SW 1271 (cell line): ENCODE measurements at places on chromosomes 11 and 22.

- no peak for DNase-seq
Observed at GRCh38 chr11:87463486-87464102, 425.9 kb downstream of the TMEM135 start.

GRCh38 chr11:20066013-20066782 lies 94.1 kb downstream of the DBX1 start:
- DNase-seq = no peak

- no peak for DNase-seq
Observed at GRCh38 chr11:8314916-8315315, 51.2 kb upstream of the LMO1 start.

- no peak for DNase-seq
Observed at GRCh38 chr22:36430863-36431262, 43.1 kb upstream of the MYH9 start.

- no peak for DNase-seq
Observed at GRCh38 chr11:31824332-31824878, 13.3 kb upstream of the PAX6 start.

- DNase-seq = no peak
Observed at GRCh38 chr11:125262830-125263218, 98.3 kb downstream of the PKNOX2 start.

GRCh38 chr11:126468102-126468521 lies 112.6 kb downstream of the ST3GAL4 start:
- no peak for DNase-seq

DNA sequence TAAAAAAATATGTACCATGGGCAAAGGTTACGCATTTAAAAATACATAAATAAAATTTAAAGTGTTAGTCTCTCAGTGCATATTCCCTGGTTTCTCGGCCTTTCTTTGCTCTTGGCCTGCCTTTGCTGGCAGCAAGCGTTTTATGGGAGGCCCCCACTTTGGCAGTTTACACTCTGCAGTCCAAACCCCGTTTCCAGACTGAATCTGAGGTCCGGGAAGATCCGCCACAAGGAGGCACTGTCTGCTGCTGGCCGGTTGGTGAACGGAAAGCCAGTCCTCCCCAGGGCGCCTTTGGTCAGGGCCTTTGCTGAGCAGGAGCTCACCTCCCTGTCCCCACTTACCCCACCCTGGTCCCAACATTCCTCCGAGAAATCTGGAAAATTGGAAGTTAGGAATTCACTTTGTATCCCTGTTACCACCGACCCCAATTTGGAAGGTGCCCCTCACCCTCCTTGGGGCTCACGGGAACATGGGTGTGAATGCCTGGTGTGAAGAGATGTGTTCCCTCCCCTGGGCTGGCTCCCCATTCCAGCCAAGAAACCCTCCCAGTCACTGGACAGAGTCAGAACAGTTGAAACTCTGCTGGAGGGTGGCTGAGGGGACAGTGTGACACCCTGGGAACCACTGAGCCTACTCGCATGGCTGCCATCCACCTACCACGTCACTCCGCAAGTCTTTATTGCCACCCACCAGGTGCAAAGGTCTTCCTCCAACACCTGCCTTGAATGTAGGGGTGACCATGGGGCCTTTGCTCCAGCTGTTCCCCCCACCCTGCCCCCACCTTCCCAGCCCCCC lies 9.4 kb upstream of the SF1 start:
- DNase-seq = peak; percentile 17

DNA sequence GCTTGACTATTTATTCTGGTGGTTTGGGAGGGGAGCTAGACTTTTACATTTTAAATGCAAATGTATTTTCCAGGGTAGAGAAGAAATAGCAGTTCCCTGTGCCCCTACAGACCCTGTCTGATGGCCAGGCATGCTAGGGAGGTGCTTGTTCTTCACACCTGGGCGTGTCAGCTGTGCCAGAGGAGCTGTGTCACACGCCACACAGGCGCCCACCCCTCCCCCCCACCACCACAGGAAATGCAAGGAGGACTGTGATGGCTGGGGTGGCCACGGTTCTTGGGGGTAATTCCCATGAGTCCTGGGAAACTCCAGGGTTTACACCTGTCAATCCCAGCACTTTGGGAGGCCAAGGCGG lies 82.2 kb downstream of the FLI1 start:
- no peak for DNase-seq

- no peak for DNase-seq
Observed at GRCh38 chr22:39577366-39577765, 6.8 kb downstream of the CACNA1I start.

GRCh38 chr11:35655856-35656255 lies 6.7 kb upstream of the TRIM44 start:
- DNase-seq = no peak

DNA sequence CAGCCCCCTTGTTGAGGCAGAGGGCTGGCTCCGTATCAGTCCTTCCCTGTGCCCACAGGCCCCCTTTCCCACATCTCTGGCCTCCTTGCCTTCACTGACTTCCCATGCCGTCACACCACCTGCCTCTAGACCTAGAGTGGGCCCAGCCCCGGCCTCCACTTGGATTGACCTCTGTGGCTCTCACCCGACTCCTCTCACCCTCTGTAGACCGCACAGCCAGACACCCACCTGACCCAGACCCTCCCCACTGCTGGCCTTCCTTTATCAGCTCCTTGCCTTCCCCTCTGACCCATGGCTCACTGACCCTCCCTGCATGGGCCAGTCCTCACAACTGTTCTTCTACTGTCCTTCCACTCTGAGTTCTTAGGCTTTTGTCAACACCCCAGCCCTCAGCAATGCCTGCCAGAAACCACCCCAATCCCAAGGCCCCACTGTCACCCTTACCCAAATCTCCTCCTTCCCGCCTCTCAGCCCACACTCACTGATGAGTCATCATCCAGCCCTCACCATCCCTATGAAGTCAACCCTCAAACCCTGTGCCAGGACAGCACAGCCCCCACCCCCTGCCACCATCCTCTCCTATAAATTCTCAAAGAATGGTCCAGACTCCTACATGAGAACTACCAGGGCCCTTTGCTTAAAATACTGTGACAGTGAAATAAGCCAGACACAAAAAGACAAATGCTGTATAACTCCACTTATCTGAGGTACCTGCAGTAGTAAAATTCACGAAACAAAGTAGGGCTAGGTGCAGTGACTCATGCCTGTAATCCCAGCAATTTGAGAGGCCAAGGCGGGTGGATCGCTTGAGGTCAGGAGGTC lies 53.4 kb downstream of the SCGB1A1 start:
- no peak for DNase-seq

DNA sequence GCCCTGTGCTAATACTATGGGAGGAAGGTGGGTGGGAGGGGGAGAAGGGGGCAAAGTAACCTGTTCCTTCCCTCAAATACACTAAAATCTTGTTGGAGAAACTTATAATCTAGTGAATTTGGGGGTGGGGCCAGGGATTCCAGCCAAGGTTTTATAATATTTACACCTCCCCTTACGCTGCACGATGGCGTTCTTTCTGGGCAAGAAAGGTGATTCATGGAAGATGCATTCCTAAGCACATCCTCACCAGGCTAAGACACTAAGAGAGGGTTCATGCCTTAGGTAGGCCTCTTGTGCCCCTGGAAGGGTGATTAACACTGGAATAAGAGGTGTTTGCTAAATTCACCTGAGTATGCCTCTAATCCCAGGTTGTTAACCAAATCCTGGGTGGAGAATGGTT lies 82.6 kb downstream of the BARX2 start:
- no peak for DNase-seq

GRCh38 chr11:120108785-120109168 lies 29.1 kb downstream of the TRIM29 start:
- no peak for DNase-seq

GRCh38 chr22:24952837-24953383 lies 394 bp downstream of the KIAA1671 start:
- peak; percentile 35 for DNase-seq
